A549 (cell line): ENCODE measurements at places on chromosomes 13 and 19. TPM values are rescaled to one million over a fixed set of nuclear protein-coding genes. Genes with fewer than 3 reads are reported as not detected.

DNA sequence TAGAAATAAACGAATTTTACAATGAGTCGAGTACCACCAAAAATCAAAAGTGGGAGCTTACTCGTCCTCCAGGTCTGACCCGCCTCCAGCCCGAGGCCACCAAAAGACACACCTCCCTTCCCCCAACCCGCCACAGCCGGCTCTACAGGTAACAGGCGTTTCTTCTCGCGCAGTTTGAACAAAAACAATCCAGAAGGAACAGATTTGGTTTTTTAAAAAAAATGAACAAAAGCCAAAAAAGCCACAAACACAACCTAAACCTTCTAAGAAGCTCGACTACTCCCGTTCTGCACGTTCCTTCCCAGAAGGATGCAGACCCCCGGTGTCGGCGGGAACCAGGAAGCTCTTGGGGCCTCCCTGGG lies 671 bp downstream of the ZDHHC20 start:
- DNase-seq, result peak; percentile 33

DNA sequence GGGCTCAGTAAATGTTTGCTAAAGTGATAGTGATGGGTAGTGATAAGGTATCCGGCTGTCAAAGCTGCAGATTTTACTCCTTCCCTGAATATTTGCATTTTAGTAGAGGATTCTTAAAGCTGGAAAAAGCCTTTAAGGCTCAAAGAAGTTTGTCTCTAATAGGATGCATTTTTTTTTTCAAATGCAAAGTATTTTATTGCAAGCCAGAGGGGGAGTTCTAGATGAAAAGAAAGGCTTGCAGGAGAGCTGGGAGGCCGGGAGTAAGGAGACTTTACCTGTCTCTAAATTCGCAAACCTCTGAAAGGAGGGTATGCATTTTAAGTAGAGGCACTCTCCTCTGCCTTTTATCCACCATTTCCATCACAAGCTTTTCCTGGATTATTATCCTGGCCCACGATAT lies 100.7 kb upstream of the FNDC3A start:
- DNase-seq, result no peak

DNA sequence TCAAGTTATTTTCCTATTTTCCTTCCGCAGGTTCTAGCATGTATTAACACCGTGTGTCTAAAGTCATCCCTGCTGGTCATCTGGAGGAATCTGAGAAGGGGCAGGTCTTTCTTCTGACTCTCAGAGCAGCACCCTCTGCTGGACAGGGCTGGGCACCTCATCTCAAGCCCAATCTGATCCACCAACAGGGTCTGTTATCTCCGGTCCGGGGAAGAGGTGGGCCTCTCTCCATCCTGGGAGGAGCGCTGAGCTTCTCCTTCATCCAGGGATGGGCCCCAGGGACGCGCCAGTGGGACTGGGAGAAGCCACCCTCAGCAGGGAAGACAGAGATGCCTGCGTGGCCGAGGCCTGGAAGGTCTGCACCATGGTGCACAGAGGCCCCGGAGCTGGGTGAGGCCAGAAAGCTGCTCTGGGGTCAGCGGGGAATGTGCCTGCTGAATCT lies 26.0 kb upstream of the ZNF331 start:
- DNase-seq, result no peak

GRCh38 chr19:30562981-30563380 lies 190.8 kb downstream of the ZNF536 start:
- DNase-seq, result no peak

DNA sequence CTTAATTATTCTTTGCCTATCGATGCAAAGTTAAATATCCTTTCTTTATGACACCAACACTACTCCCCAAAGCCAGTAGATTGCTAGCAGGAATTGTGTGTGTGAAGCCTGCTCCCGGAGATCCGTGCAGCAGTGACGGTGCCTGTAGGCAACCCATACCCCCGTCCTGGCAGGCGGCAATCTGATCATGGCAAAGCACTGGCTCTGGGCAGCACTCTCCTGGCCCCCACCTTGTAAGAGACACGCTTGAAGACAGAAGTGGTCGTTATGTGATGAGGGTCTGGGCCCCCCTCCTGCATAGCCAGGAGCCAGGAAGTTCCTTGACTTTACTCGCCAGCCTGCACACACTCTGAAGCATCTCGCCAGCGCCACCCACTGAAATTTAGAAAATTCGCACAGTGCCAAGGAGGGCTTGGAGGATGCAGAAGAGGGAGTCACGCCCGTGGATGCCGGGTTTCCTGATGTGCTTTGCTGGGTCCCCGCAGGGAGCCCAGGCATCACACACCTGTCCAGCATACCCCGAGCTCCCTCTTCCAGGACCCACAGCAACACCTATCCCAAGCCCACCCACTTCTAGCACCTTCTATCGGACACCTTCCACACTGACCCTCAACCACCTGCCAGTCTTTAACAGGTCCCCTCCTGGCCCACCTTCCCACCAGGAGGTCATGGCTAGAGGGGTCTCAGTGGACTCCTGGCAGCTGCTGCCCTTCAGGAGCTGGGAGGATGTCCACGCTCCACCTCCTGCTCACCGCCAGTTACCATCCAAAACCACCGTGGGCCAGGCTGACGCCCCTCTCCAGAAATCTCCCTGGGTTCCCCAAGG lies 54.5 kb downstream of the CEBPG start:
- no peak for DNase-seq

DNA sequence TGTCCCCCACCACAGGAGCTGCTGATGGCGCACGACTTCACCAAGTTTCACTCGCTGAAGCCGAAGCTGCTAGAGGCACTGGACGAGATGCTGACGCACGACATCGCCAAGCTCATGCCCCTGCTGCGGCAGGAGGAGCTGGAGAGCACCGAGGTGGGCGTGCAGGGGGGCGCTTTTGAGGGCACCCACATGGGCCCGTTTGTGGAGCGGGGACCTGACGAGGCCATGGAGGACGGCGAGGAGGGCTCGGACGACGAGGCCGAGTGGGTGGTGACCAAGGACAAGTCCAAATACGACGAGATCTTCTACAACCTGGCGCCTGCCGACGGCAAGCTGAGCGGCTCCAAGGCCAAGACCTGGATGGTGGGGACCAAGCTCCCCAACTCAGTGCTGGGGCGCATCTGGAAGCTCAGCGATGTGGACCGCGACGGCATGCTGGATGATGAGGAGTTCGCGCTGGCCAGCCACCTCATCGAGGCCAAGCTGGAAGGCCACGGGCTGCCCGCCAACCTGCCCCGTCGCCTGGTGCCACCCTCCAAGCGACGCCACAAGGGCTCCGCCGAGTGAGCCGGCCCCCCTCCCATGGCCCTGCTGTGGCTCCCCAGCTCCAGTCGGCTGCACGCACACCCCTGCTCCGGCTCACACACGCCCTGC lies 4.4 kb upstream of the NOP53 start:
- DNase-seq, result no peak

- DNase-seq, result no peak
Measured at GRCh38 chr19:18173054-18173571, 500 bp upstream of the IFI30 start.

DNA sequence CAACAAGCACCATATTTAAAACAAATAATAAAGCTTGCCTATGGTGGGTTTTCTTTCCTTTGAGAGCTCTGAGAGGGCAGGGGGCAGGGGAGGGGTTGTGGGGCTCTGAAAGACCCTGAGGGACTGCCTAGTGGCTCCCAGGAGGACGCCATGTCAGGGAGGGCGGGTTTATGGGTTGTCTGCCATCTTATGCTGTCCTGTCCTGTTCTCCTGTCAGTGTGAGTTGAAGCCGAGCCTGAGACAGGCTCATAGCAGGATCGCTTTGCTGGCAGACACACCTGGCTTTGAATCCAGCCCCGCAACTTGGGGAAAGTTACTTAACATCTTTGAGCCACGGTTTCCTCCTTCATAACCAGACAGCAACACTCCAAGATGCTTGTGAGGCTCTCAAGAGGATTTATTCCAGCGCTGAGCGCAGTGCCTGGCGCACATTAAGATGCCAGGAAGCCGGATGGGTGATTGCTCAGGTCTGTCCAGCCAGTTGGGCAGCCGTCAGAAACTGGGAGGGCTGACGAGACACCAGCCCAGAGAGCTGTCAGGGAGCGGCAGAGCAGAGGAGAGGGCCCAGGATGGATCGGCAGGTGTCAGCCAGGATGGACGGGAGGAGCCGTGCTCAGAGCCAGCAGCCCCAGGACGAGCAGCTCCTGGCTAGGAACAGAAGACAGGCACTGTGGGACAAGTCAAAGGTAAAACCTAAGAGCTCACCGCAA lies 36.8 kb upstream of the C1QTNF9 start:
- no peak for DNase-seq

DNA sequence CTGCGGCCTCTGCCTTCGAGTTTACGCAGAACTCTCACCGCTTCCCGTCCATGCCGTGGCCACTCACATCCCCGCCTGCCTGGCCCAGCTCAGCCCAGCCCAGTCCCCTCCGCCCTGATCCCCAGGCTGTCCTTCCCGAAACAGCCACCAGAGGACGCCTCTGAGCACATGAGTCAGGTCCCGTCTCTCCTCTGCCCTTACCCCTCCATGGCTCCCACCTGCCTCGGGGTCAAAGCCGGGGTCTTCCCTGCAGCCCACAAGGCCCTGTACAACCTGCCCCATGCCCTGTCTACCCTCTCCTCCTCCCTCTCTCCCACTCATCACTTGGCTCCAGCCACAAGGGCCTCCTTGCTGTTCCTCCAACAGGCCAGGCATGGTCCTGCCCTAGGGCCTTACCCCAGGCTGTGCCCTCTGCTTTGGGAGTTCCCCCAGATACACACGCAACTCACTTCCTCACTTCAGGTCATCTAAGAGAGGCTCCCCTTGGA lies 8.1 kb upstream of the SEMA6B start:
- DNase-seq, result no peak

- no peak for DNase-seq
Measured at GRCh38 chr13:48580896-48581295, 48.0 kb upstream of the RCBTB2 start.

DNA sequence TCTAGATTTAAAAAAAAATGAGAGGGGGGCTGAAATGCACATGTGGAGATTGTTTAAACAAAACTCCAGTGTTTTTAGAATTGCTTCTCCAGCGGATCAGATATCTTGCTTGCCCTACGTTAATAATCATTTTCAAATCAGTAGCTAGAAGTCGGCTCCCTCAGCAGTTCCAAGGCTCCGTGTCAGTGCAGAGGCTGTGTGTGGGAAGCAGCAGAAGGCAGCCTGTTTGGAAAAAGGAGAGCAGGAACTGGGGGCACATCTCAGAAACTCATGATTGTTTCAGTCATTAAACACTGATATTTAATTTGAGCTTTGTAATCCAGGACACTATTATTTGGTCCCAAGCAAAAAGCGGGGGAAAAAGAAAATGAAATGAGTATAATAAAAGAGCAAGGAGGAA lies 50.9 kb downstream of the SOX21 start:
- DNase-seq, result no peak

- DNase-seq, result no peak
Measured at GRCh38 chr13:26837102-26837501, 76.5 kb upstream of the GPR12 start.

DNA sequence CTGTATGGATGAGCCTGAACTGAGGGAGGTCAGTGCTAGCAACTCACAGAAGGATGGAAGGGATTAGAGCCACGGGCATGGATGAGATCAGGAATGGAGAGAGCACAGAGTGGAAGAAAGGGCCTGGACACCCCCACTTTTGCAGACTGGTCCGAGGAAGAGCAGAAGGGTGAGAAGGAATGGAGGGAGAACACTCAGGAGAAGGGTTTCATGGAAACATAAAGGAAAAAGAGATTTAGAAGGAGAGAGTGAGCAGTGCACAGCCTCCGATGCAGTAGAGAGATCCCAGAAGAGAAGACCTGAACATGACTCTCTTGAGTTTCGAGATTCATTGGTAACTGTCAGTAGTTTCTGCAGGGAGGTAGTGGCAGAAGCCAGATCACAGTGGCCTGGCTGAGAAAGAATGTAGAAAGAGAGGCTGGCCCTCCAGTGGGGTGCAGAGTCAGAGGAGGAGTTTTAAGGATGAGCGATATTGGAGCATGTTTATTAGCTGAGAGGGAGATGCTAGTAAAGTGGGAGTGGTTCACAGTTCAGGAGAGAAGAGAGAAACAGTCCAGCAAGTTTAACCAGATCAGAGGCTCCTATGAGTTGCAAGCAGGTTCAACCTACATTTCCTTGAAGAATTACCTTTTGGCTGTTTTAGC lies 108.9 kb downstream of the ZAR1L start:
- DNase-seq, result no peak

GRCh38 chr13:108213946-108214345 lies 1.4 kb downstream of the LIG4 start:
- no peak for DNase-seq

- no peak for DNase-seq
Measured at GRCh38 chr13:22357132-22357531, 686.3 kb downstream of the FGF9 start.

- DNase-seq, result no peak
Measured at GRCh38 chr13:23718996-23719395, 148.8 kb downstream of the TNFRSF19 start.

- DNase-seq, result no peak
Measured at GRCh38 chr19:51220996-51221395, 3.9 kb upstream of the CD33 start.

- DNase-seq, result no peak
Measured at GRCh38 chr13:93788456-93788855, 561.8 kb downstream of the GPC6 start.

DNA sequence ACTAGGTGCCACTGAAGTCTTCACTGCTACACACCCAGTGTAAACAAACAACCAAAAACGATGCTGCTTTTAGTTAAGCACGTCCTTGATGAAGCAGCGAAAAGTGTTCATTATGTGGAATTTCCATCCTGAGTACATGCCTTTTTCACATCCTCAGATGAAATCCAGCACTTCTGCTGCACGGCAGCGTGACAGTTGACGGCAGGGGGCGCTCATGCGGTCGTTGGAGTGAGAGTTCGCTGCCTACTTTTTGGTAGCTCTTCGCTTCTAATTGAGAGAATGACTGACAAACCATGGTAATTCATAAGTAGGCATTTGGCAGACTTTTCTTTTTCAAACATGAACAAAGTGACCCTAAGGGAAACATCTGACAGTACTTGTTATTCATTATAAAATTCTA lies 1124.9 kb downstream of the EFNB2 start:
- DNase-seq, result peak; percentile 45

The SIAH3 gene
- polyA plus RNA-seq, result not detected in 3 replicates

The VSTM1 gene
- 0.50 to 0.94 TPM (median 0.53 TPM) in 3 replicates for polyA plus RNA-seq

The CASP14 gene
- not detected in 3 replicates for polyA plus RNA-seq

The SIGLEC5 gene
- not detected in 3 replicates for polyA plus RNA-seq

The KCNN1 gene
- 0.56 to 0.85 TPM (median 0.69 TPM) in 3 replicates for polyA plus RNA-seq

The DCT gene
- not detected in 3 replicates for polyA plus RNA-seq

The PLPP2 gene
- polyA plus RNA-seq, result 89.6 to 100 TPM (median 90.9 TPM) in 3 replicates

The UBE2L5 gene
- 0.31 to 0.53 TPM (median 0.33 TPM) in 3 replicates for polyA plus RNA-seq

The MAMSTR gene
- polyA plus RNA-seq, result 0.33 to 0.44 TPM (median 0.40 TPM) in 3 replicates
